ENCODE measurements at places on chromosomes 1 and 21.

DNA sequence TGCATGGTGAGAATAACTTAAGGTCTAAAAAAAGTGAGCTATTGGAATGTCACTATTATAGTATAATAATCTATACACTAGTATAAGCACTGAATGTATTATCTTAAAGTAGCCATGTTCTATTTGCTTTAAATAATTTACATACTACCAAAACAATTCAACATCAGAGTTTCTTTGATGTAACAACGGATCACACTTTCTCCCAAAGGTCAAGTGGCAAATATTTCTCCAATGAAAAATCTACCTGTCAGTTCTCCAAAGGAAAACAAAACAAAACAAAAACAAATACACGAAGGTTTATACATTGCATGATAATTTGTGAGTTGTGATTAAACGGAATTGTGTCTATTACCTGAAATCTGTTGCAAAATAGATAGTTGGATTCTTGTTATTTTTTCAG, 581.4 kb downstream of the USP25 start:
- no peak for DNase-seq

DNA sequence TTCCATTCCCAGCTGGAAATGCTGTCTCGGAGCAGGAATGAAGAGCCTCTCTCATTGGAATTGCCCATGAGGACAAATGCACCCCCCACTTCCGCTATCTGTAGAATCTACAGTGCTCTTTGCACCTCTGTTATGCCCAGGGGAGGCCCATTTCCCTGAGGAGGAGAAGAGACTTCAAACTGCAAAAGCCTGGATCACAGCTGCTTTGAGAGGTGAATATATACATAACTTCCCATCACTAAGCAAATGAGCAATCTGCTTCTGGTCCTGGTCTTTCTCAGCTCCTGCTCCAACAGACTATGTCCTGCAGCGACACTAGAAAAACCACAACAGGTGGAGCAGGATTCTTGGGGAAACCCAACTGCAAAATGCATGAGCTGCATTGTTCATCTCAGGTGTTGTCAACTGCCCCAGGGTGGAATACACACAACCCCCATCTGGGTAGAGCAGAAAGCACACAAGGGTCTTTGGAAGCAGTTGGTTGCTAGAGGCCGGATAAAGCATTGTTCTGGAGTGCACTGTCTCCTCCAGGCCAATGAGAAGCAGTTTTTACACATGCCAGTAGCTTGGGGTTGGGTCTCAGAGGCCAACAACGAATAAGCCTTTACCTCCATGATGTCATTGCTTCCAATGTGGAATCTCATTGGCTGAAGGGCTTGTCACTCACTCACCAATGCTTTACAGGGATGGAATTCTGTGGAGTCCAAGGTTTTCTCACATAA, 67.7 kb upstream of the RAB4A start:
- no peak for DNase-seq

DNA sequence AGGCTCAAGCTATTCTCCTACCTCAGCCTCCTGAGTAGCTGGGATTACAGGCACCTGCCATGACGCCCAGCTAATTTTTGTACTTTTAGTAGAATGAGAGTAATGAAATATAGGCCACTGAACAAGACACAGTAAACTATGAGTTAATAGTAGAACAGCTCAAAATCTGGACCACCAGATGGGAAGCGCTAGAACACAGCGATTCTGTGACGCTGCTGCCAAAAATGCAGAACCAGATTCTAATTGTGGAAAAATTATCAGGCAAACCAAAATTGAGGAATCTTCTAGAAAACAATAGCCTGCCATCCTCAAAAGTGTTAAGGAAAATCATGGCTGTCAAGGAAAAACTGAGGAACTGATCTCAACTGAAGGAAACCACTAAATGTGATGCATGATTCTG, 111.4 kb upstream of the TIAM1 start:
- DNase-seq, result no peak

- DNase-seq, result no peak
Observed at GRCh38 chr1:47423872-47424271, 7.8 kb downstream of the FOXE3 start.

- no peak for DNase-seq
Observed at GRCh38 chr21:44000360-44000759, 11.7 kb upstream of the TRAPPC10 start.

- no peak for DNase-seq
Observed at GRCh38 chr1:37474697-37475379, 458 bp downstream of the ZC3H12A start.

- no peak for DNase-seq
Observed at GRCh38 chr1:147171399-147172167, 687 bp downstream of the PRKAB2 start.

DNA sequence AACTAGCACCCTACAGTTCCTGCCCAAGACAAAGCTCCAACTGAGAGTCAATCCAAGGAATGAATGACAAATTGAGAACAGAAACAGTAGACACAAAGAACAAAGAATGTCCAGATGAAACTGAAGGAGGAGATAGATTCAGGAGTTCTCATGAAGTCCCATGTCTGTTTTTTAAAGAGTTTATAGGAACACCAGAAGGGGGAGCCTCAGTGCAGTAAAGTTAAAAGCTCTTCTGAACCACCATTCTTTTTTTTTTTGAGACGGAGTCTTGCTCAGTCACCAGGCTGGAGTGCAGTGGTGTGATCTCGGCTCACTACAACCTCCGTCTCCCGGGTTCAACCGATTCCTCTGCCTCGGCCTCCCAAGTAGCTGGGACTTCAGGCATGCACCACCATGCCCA, 323.6 kb downstream of the MRPL39 start:
- no peak for DNase-seq

DNA sequence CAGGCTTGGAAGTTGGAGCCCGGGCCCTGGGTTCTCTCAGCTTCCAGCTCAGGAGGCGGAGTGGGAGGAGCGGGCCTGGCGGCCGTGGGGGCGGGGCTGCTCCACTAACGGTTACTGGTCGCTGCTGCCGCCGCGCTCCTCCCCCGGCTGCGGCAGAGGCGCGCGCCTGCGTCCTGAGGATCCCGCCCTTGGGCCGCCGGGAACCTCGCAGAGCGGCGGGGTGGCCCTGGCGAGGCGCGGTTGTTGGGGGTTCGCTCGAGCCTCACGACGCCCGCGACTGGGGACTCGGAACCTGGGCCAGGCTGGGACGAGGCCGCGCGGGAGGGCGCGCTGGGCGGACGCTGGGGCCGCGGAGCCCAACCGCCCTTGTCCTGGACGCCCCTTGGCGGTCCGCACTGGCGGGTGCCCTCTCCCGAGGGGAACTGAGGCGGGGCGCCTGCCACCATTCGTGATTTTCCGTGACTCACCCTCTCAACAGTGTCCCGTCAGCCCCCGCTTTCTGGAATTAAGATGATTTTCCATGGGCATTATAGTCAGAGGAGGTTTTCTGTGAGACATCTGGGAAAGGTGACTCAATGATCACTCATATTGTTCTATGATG, 34.1 kb downstream of the OR2G3 start:
- DNase-seq, result no peak

- no peak for DNase-seq
Observed at GRCh38 chr1:108199201-108199691, 897 bp downstream of the SLC25A24 start.

GRCh38 chr1:9019896-9020295, 6.3 kb downstream of the SLC2A7 start:
- no peak for DNase-seq

GRCh38 chr1:27876341-27877114, 4.2 kb downstream of the THEMIS2 start:
- DNase-seq, result no peak

DNA sequence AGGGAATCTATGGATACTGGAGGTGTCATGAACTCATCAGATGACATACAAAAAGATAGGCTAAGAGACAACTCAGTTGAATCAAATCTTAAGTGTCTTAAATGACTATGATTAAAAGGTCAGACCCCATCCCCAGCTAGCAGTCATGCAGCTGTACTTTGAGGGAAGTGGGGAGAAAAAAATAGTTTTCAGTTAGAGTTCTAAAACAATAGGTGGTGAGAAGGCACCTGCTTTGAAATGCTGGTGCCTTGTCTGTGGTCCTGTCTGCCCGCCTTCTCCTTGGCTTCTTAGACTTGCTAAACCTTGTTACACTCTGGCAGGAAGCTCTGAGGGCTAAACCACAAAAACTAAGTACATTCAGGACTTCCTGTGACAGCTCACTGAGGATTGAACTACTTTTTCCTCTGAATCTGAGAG, 15.3 kb downstream of the CD2 start:
- peak; percentile 60 for DNase-seq

DNA sequence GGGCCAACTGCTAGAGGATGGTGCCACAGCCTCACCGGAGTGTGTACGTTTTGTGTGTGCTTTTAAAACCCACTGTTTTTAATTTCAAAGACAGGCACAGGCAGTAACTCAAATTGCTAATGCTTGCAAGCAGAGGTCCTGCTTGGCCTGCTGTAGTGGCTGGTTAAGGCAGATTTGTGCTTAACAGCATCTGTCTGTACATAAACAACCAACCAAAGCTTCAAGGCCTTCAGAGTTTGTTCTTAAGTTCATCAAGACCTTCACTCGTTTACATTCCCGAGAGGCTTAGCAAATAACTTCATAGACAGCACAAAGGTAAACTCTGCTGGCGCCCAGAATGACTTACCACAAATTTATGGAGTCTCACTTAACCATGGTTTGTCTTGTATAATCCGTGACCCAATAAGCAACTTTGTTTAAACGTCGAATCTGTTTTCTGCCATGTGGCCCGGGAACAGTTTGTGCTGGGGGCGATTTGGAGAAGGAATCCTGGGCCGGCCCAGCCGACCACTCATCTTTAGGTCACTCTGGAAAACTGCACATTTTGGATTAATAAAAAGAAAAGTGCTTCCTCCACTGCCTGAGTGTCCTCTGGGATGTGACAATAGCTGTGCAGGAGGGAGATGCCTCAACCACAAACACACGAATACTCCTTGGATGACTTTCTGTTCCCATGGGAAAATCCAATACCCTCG, 58.1 kb downstream of the CAPZB start:
- no peak for DNase-seq

DNA sequence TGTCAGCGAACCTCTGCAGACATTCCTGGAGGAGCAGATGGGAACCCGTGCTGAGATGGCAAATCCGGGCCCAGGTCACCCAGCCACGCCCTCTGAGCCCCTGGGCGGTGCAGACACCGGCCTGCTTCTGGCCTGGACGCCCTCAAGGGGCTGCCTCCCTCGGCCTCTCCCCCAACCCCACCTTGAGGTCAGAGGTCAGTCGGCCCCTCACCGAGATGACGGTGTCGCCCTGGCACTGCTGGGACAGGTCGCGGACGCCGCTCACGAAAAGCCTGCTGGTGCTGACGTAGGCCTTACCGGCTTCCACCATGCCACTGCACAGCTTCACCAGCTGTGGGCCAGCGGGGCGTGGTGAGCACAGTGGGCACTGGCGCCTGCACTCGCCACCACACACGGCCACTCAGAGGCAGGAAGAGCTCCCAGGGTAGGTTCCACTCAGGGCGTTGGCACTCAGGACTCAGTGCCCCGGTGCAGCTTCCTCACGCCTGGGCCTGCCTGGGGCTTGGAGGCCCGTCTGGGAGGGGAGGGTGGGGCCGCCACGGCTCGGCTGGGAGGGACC, 4.7 kb downstream of the ACAP3 start:
- no peak for DNase-seq

DNA sequence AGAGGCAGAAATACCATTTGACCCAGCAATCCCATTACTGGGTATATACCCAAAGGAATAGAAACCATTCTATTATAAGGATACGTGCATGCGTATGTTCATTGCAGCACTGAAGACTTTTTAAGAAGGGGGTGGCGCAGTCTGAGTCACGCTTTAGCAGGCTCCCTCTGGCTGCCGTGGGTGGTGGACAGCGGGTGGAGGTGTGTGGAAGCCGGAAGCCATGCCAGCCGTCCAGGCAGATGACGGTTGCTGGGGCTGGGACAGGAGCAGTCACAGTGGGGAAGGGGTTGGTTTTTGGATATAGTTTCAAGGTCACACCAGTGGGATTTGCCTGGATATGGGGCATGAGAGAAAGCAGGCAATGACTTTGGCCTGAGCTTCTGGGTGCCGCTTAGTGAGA, 270.5 kb downstream of the GRIK3 start:
- no peak for DNase-seq

DNA sequence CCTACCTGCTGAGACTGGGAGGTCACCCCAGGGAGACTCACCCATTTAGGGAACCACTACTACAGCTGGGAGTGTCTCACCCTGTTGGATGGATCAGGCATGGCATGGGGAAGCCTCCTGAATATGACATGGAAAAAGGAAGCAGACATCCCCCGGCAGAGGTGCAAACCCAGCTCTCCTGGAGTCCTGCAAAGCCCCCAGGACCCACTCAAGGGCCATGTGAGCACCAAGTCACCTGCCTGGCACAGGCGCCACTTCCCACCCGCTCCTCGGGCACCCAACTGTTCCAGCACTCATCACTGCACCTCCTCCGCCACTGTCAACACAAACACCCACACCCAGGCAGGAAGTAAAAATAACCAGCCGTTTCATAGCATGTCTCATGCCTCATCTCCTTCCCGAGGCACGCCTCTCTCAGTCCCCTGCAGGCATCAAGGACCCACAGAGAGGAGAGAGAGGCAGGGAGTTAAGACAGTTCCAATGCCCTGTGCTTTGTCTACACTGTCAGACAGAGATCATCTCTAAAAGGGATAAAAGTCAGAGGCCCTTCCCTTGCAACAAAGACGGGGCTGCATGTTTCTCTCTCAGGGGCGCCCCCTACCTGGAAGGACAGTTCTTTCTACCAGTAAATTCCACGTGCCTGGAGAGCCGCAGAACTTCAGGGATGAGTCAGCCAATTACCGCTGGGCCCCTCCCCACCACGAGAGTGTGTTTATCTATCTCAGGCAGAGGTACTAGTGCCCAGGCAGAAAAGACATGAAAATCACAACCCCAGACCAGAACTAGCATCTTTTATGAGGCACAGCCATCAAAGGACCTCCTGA, 150.1 kb upstream of the SOD1 start:
- peak; percentile 85 for DNase-seq

- DNase-seq, result no peak
Observed at GRCh38 chr1:44682883-44683265, 8.4 kb downstream of the ARMH1 start.

DNA sequence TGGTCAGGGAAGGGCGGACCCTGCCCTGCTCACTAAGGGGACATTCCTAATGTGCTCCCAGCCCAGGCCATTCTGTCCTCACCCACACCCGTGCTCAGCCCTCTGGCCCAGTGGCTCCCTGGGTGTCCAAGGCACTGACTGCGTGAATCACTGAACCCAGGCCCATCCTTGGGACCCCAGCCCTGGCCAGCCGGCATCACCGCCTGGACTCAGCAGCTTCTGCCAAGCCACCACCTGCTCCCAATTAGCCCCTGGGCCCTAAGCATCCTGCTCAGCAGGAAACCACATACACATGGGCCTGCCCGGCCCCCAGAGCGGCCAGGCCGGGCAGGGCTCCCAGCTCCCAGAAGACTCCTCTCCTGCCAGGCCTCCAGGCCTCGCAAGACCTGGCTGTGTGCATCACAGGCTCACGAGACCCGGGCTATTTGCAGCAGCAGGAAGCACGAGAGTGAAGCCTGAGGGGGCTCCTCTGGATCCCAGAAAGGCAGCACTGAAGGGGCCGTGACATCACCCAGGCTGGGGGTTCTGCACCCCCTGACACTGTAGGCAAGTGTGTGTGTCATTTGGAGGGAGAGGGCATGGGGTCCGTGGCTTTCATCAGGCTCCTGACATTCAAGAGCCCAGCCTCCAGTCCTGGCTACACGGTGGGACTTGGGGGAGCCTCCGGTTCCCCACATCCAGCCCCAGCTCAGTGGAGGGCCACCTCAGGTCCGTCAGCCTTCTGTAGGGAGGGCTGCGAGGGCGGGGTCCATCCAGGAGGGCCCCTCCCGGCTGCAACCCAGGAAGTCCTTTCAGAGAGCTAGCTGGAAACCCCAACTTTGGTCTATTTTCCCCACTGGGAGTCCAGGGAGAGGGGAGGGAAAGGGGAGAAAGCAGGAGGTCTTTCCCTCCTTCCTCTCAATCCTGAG, 1.6 kb downstream of the MFAP2 start:
- DNase-seq, result no peak

GRCh38 chr1:5944154-5944842, 47.9 kb downstream of the NPHP4 start:
- no peak for DNase-seq
